ENCODE measurements at places on chromosomes 2 and 18. TPM values are rescaled to one million over a fixed set of nuclear protein-coding genes. Genes with fewer than 3 reads are reported as not detected.
A peak's percentile ranks its signal among the peaks of the same experiment; 100 is the strongest.

DNA sequence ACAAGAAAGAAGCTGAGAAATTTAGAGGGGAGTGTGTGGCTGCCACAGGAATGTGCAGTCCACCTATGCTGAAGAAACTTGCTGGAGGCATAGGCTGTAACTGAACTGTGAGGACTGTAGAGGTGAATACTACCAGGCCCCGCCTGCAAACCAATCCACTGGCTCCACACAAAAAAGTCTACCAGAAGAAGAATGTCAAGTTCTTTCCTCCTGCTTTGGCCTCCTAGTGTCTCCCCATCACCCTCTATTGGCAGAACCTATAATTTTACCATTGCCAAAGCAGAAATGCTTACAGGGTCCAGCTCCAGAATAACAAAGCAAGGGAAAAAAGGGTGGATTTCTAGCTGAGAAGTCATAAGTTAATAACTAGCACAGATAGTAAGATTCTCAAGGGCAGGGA is 5.9 kb upstream of the ATP5MC3 start:
- DNase-seq, result peak; percentile 8

DNA sequence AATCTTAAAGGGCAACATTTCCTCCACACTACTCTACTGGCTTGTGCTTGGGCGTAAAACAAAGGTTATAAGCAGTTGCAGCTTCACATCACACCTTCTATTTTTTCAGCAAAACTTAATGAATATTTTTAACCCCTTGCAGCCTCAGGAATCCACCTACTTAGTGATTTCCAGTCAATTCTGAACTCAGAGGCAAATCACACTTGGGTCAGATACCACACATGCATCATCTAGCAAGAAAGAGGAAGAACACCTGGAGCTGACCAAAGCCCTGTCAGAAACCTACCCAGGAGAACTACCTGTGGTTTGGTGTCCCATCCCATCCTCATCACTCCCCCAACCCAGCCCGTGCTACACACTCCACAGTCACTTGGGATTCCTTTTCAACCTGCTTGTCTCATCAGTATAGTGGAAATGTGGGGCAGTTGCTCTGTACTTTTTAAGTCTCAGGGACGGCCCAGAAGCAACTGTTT is 25.5 kb downstream of the PIAS2 start:
- no peak overlapping the region for H3K4me3 ChIP-seq
- no peak overlapping the region for H3K27ac ChIP-seq
- H3K36me3 ChIP-seq, result peaks cover 36% of the 10 kb centered on the region
- H3K27me3 ChIP-seq, result no peaks in the 10 kb centered on the region
- no peaks in the 10 kb centered on the region for H3K4me1 ChIP-seq

Gene AKAIN1
- polyA plus RNA-seq, result not detected

GRCh38 chr2:96213379-96213778 is 4.8 kb upstream of the STARD7 start:
- DNase-seq, result no peak
- 0 out of 2 replicates have a peak, but pooled peaks cover 6% of the 10 kb centered on the region for H3K4me1 ChIP-seq
- H3K27me3 ChIP-seq, result no peaks in the 10 kb centered on the region
- no peak overlapping the region for H3K27ac ChIP-seq
- no peaks in the 10 kb centered on the region for H3K36me3 ChIP-seq

Gene CLIP4
- polyA plus RNA-seq, result 20.7 TPM

DNA sequence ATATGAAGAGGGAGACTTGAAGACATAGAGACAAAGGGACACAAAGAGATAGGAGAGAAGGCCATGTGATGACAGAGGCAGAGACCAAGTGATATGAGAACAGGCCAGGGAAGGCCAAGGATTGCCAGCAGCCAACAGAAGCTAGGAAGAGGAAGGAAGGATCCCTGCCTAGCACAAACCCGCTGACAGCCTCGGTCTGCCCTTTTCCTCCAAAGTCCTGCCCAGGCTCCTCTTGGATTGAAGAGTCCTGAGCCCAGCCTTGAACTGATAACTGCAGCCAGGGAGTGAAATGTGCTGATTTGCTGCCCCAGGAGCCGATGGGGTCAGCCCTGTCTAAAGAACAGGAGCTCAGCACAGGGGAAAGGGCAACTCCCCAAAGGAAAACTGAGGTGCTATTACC is 76.6 kb downstream of the MCFD2 start:
- H3K27ac ChIP-seq, result no peak overlapping the region
- DNase-seq, result no peak
- no peaks in the 10 kb centered on the region for H3K4me1 ChIP-seq
- no peaks in the 10 kb centered on the region for H3K36me3 ChIP-seq
- no peak overlapping the region for H3K4me3 ChIP-seq
- no peaks in the 10 kb centered on the region for H3K27me3 ChIP-seq

DNA sequence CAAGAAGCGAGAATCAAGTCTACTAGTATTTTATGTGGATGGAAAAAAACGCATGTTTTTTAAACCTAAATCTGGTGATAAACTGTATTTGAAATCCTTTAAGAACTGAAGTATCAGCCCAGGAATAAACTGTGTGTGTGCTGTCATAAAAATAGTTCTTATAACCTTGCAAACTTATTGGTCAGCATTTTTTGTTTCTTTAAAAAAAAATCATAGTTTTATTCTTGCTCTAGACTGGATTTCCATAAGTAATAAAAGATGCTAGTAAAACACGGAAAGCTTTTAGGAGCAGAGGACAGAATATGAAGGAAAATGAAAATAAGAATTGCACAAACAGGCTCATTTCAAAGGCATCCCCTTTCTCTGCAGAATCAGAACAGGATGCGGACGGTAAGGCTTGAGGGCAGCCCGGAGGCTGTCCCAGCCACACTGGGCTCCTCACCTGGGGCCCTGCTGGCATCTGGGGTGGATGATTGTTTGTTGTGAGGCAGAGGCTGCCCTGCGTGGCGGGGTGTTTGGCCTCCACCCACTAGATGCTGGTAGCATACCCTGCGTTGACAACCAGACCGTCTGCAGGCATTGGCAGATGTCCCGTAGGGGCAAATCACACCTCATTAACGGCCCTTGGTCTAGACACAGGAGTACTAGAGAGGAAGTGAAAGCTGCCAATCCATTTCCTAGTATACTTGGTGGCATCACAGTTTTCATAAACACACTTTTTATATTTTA is 52.5 kb downstream of the MBP start:
- no peak for DNase-seq
- no peak overlapping the region for H3K4me3 ChIP-seq
- H3K36me3 ChIP-seq, result no peaks in the 10 kb centered on the region
- H3K27me3 ChIP-seq, result no peaks in the 10 kb centered on the region

Data from SK-N-SH (cell line).